ENCODE measurements at places on chromosomes 1 and 21.

DNA sequence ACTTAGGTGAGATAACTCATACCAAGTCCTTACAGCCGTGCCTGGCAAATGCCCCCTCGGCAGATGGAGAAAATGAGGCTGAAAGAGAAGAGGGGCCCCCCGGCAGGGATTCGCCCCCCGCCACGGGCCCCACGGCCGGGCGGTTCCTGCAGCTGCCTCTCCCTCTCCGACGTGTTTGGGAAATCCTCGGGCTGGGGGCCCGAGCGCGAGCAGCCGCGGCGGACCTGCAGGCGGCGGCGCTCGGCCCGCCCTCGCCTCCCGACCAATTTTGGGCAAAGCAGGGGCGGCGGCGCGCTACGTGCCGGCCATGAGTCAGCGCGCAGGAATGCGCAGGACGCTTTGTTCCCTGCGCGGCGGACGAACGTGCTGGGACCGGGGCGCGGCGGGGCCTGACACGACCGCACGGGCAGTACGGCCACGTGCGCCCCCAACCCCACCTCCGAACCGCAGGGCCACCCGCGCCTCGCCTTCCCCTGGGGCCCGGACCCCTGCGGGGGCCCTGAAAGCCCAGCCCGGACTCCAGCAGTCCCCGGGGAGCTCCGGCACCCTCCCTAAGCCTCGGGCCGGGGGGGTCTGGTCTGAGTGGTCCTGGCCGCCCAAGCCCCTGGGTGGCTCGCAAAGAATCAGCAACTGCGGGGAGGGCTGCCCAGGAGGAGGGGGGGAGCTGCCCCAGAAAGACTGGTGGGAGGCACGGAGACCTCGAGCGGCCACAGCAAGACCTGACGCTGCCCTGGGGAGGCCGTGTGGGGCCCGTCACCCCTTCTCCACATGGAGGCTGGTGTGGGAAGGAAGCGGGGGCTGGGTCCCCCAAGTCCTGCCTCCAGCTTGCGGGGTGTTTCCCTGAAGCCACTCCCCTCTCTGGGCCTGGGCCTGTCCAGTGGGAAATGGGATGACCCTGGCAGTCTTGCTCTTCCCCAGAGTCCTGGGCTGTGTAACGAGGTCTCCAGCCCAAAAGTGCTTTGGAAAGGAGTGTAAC is 11.9 kb upstream of the EDN2 start:
- no peak for DNase-seq

DNA sequence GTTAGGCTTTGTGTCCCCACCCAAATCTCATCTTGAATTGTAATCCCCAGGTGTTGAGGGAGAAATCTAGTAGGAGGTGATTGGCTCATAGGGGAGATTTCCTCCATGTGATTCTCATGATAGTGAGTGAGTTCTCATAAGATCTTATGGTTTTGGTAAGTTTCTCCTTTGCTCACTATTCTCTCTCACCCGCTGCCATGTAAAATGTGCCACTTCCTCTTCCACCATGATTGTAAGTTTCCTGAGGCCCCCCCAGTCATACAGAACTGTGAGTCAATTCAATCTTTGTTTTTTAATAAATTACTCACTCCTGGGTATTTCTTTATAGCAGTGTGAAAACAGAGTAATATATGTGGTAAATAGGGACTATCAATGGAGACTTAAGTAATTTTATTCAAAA is 434.5 kb upstream of the OLFM3 start:
- no peak for DNase-seq

DNA sequence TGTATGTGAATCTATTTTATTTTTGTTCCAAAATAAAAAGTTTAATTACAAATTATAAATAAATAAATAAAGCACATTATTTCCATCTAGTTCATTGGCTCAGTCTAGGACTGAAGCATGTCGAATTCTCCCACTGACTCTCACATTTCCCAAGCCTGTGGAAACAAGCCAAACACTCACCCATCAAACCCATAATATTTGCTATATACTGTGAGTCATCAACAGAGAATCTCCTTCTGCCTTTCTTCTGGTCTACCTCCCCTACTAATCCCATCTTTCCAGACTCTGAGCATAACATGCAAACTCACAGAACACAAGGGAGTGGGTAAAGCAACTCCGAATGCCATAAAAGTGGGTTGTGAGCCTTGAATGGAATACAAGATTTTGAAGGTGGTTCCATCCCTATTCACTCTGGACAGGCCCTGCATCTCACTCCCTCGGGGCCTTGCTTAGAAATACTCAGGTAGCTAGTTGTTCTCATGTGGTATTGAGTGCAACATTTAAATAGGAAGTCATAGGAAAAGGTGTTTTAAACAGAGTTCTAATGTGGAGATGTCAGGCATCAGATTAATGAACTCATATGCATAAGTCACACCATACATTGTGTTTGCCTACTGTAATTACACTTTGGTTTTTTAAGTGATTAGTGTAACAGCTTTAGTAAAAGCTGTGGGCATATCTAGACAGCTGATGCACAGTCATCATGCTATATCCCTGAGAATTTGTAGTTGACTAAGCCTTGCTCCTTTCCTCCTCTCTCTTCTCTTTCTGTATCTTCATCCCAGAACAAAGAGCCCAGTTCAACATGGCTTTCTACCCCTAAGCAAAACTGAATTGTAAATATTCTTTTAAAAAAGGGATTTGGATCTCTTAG is 47.0 kb downstream of the F5 start:
- no peak for DNase-seq

GRCh38 chr21:22223385-22223784 is 1225.2 kb downstream of the NCAM2 start:
- DNase-seq = no peak

DNA sequence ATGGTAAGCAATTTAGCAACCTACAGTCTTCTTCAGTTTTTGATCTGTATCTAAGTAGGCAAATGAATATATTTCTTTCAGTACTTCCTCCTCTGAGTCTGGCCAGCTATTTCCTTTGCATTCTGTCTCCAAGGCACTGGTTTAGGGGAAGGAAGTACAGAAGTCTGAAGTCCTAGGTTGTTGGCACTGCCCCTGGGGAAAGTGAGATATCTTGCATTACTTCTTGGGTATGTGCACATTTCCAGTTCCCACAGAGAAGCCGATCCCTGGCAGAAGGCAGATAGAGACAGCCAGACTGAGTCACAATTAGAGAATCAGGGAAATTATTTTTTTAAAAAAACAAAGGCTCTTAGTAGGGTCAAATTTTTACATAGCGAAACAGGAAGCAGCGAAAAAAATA is 98.8 kb downstream of the RASAL2 start:
- no peak for DNase-seq

GRCh38 chr1:183548116-183548515 is 42.1 kb downstream of the NCF2 start:
- no peak for DNase-seq

- DNase-seq = no peak
These were observed 41.2 kb downstream of the GNG12 start for GRCh38 chr1:67792103-67792502.

DNA sequence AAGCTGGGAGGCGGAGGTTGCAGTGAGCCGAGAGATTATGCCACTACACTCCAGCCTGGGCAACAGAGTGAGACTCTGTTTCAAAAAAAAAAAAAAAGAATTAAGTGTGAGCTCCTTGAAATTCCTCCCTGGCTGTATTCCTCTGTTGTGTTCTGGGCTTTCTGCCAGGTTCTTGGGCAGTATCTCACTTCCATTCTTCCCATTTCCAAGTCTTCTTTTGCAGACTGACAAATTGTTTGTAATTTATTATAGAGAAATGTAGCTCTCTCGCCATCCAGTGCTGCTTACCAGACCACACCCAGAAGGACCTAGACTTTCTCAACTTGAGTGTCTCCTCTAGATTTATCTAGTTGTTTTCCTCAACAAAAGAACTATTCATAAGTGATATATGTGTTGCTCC is 105.0 kb upstream of the ADGRL2 start:
- DNase-seq = no peak

GRCh38 chr1:248778906-248779305 is 23.3 kb upstream of the LYPD8 start:
- DNase-seq = no peak

DNA sequence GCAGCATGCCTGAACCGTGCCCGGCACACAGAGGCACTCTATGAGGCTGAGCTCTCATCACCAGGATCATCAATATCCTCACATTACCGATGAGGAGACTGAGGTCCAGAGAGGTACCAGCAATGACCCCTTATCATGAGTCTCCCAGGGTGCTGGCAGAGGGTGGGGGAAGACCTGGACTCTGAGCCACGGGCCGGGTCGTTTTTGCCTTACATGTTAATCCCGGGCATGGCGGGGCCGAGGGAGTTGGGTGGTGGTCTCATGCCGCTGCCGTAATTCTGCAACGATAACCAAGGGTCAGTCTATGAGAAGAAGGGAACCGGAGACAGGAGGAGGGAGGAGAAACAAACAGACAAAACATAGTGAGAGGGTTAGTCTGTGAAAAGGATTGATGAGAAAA is 43.1 kb downstream of the MRPL37 start:
- no peak for DNase-seq

- no peak for DNase-seq
These were observed 161.3 kb downstream of the TSEN15 start for GRCh38 chr1:184212649-184213314.

- DNase-seq = no peak
These were observed 54.5 kb downstream of the STYXL2 start for GRCh38 chr1:167148421-167148820.

- no peak for DNase-seq
These were observed 39.1 kb downstream of the AKNAD1 start for GRCh38 chr1:108817811-108818210.

- no peak for DNase-seq
These were observed 9.7 kb upstream of the KRTAP7-1 start for GRCh38 chr21:30839304-30839703.

DNA sequence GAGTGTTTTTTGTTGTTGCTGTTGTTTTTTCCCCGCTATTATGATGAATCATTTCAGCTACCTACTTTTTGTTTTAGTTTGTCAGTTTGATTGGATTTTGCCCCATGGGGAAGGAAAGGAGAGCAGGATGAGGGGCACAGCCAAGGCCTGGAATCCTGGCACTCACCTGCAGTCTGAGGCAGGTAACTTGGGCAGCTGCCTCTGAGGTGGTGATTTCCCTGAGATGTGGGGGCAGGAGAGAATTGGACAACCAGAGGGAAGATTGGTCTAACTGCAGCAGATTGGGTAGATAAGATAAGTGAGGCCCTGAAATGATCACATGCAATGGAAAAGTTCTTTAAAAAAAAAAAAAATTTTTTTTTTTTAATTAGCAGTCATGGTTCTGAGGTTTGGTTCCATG is 1.5 kb upstream of the LAX1 start:
- no peak for DNase-seq

DNA sequence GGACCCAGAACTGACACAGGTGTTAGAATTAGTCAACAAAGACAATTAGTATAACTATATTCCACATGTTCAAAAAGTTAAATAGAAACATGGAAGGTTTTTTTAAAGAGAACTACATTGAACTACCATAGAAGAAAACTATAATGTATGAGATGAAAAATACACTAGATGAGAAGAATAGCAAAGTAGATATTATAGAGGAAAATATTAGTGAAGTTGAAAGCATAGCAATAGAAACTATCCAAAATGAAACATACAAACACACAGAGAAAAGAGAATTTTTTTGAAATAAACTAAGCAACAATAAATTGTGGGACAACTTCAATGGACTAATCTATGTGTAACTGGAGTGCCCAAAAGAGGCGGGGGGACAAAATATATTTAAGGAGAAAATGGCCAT is 8.0 kb upstream of the HEATR1 start:
- no peak for DNase-seq

DNA sequence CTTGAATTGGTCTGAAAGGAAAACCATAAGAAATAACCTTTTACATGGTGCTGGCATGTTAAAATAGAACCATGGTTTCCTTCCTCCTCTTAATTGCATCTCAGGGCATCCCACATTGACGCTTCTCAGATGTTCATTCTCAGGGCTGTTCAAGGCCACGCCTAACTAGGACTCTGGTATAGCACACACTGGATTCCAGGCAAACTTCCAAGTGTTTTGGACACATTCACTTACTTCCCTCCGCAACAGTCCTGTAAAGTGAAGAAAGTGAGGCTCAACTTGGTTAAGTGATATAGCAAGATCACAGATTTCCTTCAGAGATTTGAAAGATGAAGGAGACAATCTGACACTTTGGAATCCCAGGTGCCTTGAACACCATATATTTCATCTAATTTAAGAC is 244.8 kb downstream of the DUSP10 start:
- DNase-seq = no peak

GRCh38 chr1:247387096-247387495 is 28.9 kb upstream of the NLRP3 start:
- DNase-seq = no peak

- no peak for DNase-seq
These were observed 19.0 kb downstream of the MYOM3 start for GRCh38 chr1:24092979-24093378.

- DNase-seq = no peak
These were observed 52.5 kb downstream of the DMAP1 start for GRCh38 chr1:44265656-44266358.

GRCh38 chr1:53918343-53918742 is 24.4 kb downstream of the DIO1 start:
- no peak for DNase-seq

GRCh38 chr1:95203908-95204437 is 30.0 kb upstream of the RWDD3 start:
- DNase-seq = no peak

- DNase-seq = no peak
These were observed 19.2 kb upstream of the EDEM3 start for GRCh38 chr1:184773762-184774320.

DNA sequence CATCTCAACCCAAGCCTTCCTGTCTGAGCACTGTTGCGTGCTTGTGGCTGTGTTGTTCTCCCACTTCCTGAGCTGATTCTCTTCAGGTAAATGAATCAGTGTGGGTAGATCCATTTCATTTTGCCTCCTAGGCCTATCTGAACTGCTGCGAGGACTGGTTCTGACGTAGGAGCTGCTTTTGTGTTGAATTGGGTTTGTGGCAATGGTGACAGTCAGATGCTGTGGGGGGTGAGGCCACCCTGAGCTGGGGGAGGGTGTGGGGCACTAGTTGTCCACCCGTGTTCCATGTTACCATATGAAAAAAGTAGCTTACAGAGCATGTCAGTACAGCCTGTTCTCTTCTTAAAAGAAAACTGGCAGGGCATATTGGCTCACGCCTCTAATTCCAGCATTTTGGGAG is 81.5 kb downstream of the MRPS6 start:
- no peak for DNase-seq

GRCh38 chr1:1324084-1324523 is 356 bp downstream of the INTS11 start:
- no peak for DNase-seq

- no peak for DNase-seq
These were observed 77.4 kb downstream of the SYT6 start for GRCh38 chr1:114076308-114076707.

DNA sequence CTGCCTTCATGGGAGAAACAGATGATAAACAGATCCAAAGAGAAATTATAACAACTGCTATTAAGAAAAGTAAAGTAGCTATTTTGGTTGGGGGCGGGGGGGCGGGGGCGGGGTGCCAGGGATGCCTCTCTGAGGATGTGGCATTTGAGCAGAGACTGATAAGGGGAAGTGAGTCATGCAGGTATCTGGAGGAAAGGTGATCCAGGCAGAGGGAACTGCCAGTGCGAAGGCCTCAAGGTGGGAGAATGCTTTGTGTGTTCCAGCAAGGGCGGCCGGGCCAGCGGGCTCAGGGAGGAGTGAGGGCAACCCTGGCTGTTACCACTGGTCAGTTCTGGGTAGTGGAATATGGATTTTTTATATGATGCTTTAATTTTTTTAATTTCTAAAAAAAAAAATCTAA is 7.0 kb upstream of the TNFRSF1B start:
- DNase-seq = no peak

- DNase-seq = no peak
These were observed 217.0 kb upstream of the PKN2 start for GRCh38 chr1:88466899-88467580.

- no peak for DNase-seq
These were observed 5.1 kb downstream of the SRSF4 start for GRCh38 chr1:29176576-29176975.

All from T-helper 1 cell (primary cell).